HFFc6 (cell line): ENCODE measurements at places on chromosomes 13 and 19. TPM values are rescaled to one million over a fixed set of nuclear protein-coding genes. Genes with fewer than 3 reads are reported as not detected.
A peak's percentile ranks its signal among the peaks of the same experiment; 100 is the strongest.

DNA sequence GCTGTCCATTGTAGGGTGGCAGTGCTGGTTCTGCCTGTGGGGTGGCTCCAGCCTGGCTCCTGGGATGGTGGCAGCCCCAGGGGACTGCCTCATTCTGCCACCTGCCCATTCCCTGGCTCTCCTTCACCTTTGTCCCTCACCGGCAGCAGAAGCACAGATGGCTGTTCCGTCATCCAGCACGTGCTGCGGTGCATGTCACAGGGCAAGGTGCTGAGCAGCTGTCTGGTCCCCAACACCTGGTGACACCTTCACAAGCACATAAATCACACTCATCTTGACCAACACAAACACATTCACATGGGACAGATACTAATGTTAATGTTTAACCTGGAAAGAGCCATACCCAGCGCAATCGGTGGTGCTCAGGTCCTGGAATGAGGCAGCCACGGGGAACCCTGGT lies 126.8 kb downstream of the UQCRFS1 start:
- H3K36me3 ChIP-seq = no peaks in the 10 kb centered on the region
- DNase-seq = no peak
- H3K27me3 ChIP-seq = peaks cover 20% of the 10 kb centered on the region
- H3K4me3 ChIP-seq = no peak overlapping the region

GRCh38 chr19:42596391-42597072 lies 1.8 kb upstream of the CEACAM8 start:
- peaks cover 28% of the 10 kb centered on the region for H3K27me3 ChIP-seq
- no peak overlapping the region for H3K4me3 ChIP-seq
- no peaks in the 10 kb centered on the region for H3K36me3 ChIP-seq
- no peaks in the 10 kb centered on the region for H3K4me1 ChIP-seq
- no peak overlapping the region for H3K27ac ChIP-seq
- no peak for DNase-seq

DNA sequence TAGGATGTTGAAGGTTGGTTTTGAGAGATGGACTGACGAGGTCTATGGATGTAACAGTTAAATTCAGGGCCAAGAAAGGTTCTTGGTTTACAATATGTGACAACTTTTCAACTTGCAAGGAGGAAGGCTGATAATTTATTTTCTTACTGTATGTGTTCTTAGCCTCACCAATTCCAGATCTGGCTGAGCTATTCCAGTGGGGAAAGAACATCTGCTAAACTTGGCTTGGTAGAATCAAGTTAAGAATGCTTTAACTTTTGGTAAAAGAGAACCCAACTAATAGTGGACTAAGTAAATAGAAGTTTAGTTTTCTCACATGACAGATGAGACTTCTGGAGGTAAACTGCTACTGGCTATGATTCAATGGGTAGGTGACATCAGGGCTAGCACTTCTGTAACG lies 222.9 kb downstream of the KLF5 start:
- no peak overlapping the region for H3K4me3 ChIP-seq
- no peak for DNase-seq
- no peaks in the 10 kb centered on the region for H3K27me3 ChIP-seq

- H3K4me1 ChIP-seq = peaks cover 18% of the 10 kb centered on the region
- no peaks in the 10 kb centered on the region for H3K27me3 ChIP-seq
- no peak overlapping the region for H3K4me3 ChIP-seq
- DNase-seq = no peak
- no peak overlapping the region for H3K27ac ChIP-seq
Observed at GRCh38 chr13:38216181-38216580, 133.5 kb upstream of the UFM1 start.

FREM2 gene
- total RNA-seq = not detected in 3 replicates

PINLYP gene
- total RNA-seq = 0.32 TPM in 1 of 3 replicates, not detected in the others

GRCh38 chr13:38348861-38349389 lies 726 bp upstream of the UFM1 start:
- peaks cover 23% of the 10 kb centered on the region for H3K36me3 ChIP-seq
- DNase-seq = peak; percentile 27
- H3K27me3 ChIP-seq = no peaks in the 10 kb centered on the region; the same call in 1 of the 2 replicates
- peak overlapping the region; percentile 99 for H3K27ac ChIP-seq

DNA sequence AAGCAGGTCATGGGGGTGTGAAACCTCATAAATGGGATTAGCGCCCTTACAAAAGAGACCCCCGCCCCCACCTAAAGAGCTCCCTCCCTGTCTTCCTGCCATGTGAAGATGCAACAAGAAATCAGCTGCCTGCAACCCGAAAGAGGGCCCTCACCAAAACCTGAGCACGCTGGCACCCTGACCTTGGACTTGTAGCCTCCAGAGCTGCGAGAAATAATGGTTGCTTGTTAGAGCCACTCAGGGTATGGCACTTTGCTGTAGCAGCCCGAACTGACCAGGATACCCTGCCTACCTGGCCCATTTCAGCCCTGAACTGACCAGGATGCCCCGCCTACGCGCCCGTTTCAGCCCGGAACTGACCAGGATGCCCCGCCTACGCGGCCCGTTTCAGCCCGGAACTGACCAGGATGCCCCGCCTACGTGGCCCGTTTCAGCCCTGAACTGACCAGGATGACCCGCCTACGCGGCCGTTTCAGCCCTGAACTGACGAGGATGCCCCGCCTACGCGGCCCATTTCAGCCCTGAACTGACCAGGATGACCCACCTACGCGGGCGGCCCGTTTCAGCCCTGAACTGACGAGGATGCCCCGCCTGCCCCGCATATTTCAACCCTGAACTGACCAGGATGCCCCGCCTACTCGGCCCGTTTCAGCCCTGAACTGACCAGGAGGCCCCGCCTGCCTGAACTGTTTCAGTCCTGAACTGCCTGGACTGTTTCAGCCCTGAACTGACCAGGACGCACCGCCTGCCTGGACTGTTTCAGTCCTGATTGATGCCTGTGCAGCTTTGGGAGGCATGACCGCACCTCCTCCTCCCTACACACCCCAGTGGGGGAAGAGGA lies 120.0 kb downstream of the UQCRFS1 start:
- H3K36me3 ChIP-seq = no peaks in the 10 kb centered on the region
- DNase-seq = no peak
- H3K27me3 ChIP-seq = peaks cover 7% of the 10 kb centered on the region
- no peak overlapping the region for H3K27ac ChIP-seq

DNA sequence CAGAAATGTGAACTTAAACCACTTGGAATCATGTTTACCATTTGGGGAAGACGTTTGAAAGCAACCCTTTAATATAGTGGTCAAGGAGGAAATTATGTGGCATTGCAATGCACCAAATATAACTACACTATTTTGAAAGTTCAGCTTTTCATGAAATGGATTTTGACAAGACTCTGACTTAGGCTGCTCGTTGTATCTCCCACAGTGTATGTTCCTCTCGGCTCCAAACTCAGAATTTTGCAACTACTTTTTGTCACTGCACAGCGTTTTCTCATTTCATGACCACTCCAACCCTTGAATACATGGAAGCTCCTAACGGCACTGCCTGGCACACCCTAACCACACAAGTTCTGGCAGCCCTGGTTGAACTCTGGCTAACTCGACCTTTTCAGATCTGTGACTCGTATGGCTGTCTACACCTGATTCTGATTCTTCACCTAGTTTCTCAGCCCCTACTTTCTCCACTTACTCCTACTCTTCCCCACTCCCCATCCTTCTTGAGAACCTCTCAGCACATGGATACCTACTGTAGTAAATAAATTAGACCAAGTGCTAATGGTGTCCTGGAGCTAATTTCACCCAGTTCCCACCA lies 7.0 kb upstream of the POMP start:
- no peak overlapping the region for H3K27ac ChIP-seq
- peaks cover 21% of the 10 kb centered on the region for H3K36me3 ChIP-seq
- no peak overlapping the region for H3K4me3 ChIP-seq
- no peak for DNase-seq
- H3K4me1 ChIP-seq = peaks cover 64% of the 10 kb centered on the region
- H3K27me3 ChIP-seq = no peaks in the 10 kb centered on the region

WDR62 gene
- total RNA-seq = 6.7 to 13.8 TPM (median 11.0 TPM) in 3 replicates

TMEM145 gene
- total RNA-seq = 0.46 to 0.59 TPM (median 0.51 TPM) in 3 replicates
